Activated CD4-positive, alpha-beta T cell treated with anti-CD3 and anti-CD28 coated beads for 1 hour (primary cell): ENCODE measurements at places on chromosomes 6 and 20.

- no peak for DNase-seq
These were observed 53.3 kb downstream of the ISM1 start for GRCh38 chr20:13274275-13274861.

DNA sequence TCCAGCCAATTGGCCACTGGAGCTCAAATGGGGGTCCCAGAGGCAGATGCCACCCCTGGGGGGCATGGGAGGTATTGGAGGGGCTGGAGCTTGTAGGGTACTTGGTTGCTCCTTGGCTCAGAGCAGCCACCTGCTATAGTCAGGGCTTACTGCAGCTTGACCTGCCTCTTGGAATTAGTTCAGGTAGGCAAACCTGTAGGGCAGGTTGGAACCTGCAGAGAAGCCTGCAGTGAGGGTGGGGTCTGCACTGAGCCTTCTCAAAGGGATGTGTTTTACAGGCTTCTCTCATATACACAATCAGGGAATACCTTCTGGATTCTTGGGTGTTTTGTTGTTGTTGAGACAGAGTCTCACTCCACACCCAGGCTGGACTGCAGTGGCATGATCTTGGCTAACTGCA lies 94.2 kb upstream of the MYL9 start:
- DNase-seq = no peak

DNA sequence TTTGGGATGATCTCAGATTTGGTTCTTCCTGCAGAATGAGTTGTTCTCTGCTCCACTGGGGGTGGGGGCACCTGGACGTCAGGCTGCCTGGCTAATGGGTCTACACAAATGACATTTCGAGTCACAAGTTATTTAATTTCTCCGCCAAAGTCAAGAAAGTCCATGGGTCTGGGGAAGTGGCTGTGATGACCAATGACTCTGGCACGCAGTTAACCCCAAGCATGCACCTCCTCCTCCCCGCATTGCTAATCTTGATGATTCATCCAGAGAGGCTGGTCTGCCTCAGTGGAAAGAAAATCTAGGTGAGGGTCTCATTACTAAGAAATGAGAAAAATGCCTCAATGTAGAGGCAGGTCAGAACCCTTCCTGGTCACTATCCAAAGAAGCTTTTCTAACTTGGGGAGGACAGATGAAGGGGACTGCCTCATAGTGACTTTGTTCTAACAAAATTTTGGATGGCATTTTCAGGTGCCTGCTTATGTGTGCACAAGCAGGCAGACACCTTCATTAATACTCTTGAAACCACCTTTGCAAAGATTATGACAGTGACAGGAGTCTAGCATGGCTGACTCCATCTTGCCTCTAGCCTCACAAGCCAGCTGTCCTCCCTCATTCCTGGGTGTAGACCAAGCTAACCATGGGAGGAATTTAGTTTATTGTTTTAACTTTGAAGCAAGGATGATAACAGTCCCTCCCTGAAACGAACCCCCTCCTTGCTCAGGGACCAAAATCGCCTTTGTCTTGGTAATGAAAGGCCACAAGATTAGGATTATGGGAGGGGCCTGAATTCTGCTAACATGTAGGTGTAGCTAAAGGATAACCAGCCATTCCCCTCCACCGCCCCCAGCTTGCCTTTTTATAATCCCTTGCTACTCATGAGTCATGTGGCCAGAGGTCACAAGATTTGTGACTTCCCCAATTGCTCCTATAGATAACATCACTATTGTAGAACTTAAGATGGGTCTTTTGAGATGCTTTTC lies 98.6 kb upstream of the MRPS10 start:
- no peak for DNase-seq

GRCh38 chr20:1946762-1947534 lies 46.9 kb downstream of the PDYN start:
- no peak for DNase-seq

GRCh38 chr6:39686976-39687375 lies 38.2 kb downstream of the KIF6 start:
- no peak for DNase-seq

DNA sequence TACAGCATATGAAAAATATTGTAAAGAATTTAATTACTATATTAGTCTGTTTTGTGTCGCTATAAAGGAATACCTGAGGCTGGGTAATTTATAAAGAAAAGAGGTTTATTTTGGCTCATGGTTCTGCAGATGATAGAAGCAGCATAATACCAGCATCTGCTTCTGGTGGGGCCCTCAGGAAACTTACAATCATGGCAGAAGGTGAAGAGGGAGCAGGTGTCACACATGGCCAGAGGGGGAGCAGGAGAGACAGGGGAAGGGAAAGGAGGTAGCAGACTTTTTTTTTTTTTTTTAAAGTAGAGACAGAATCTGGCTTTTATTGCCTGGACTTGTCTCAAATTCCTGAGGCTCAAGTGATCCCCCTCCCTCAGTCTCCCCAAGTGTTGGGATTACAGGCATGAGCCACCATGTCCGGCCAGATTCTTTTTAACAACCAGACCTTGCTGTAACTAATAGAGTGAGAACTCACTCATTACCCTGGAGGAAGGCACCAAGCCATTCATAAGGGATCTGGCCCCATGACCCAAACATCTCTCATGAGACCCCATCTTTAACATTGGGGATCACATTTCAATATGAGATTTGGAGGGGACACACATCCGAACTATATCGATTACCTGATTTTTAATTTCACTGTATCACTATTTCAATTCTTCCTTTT lies 64.6 kb downstream of the MAN1A1 start:
- no peak for DNase-seq

DNA sequence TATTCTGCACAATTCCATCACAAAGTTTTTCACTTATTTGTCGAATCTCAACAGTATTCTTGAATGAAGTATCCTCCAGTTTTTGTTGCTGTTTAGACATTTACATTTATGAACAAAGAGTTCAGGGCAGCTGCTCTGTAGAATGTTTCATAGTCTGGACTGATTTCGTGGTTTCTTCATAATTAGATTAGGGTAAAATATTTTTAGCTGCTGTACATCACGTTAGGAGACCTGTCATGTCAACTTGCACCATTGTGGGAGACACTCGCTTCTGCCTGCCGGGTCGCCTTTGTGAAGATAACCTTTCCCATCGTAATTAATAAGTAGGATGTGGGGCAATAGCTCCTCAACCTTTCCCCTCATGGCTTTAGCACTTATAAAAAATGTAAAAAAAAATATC lies 27.5 kb upstream of the RPS6KA2 start:
- no peak for DNase-seq

DNA sequence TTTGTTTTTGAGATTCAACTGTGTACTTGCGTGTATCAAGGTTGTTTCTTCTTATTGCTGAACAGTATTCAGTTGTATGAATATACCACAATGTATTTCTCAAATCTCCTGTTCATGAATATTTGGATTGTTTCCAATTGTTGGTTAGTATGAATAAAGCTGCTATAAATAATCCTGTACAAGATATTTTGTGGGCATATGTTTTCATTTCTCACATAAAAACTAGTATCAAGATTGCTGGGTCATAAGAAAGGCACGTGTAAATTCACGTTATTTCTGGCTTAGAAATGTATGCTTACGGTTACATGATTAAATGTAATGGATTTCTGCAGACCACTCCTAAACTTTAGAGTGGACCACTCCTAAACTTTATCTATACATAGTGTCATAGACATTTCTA lies 96.6 kb downstream of the BTBD3 start:
- no peak for DNase-seq

DNA sequence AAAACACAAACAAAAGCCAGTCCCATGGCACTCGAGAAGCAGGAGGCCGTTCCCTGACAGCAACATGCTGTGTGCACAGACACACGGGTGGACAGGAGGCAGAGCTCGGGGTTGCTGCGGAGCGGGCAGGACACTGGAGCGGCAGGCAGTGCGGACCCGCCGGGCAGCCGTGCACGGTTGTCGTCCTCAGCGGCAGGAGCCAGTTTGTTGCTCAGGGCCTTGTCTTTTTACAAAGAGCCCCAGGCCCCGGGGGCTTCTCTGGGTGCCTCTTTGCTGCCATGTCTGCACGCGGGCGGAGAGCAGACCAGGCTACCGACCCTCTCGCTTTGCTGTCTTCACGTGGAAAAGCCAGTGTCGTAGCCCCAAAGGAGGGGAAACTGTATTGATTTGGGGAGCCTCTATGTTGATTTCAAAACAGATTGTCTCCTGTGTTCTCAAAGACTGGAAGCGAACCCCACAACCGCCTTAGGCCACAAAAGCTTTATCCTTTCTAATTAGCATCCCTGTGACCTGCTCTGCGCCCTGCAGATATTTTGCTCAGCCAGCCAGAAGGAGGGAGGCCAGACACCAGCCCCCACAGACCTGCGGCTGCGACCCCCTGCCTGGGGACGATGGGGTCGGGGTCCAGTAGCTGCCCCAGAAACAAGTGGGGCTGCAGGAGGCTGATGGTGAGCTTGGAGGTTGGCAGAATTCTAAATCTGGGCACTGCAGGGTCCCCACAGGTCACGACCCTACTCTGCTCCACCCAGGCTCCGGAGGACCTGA lies 50.2 kb downstream of the ERMARD start:
- DNase-seq = no peak

- no peak for DNase-seq
These were observed 72.7 kb upstream of the ISM1 start for GRCh38 chr20:13148402-13148801.

DNA sequence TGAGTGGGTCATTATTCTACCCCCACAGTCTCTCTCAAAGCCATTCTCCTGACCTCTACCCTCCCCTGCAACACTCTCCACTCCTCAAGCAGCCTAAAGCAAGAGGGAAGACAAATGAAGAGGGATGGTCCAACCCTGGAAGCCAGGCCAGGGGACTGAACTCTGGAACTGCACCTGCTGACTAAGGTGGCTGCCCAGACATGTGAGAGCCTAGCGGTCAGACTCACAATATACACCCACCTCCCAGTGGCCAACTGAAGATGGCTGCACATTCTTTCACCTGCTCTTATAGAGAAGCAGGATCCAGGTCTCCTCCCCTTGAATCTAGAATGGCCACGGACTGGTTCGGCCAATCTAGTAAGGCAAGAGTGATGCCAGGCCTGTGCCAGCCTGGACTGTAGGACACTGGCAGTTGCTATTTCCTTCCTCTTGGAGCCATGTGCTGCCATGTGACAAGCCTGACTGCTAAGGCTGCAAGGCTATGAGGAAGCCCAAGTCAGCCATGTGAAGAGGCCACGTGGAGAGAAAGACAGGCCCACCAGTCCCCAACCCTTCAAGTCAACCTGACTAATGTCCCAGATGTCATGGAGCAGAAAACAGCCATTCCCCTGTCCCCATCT lies 31.8 kb downstream of the ACSS1 start:
- no peak for DNase-seq

- no peak for DNase-seq
These were observed 14.4 kb downstream of the MYB start for GRCh38 chr6:135195522-135195921.

DNA sequence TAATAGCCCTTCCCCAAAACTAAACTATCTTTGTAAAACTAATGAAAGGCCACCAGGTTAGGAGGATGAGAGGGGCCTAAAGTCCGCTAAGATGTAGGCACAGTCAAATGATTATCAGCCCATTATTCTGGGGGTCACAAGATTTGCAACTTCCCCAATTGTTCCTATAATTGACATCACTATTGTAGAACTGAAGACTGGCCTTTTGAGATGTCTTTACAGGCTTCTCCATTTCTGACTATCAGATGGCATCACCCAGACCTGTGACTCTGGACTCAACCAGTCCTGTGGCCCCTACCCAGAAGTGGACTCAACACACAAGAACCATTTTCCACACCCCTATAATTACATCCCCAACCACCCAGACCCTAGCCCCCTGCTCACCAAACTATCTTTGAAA lies 61.5 kb upstream of the MAP7 start:
- no peak for DNase-seq

DNA sequence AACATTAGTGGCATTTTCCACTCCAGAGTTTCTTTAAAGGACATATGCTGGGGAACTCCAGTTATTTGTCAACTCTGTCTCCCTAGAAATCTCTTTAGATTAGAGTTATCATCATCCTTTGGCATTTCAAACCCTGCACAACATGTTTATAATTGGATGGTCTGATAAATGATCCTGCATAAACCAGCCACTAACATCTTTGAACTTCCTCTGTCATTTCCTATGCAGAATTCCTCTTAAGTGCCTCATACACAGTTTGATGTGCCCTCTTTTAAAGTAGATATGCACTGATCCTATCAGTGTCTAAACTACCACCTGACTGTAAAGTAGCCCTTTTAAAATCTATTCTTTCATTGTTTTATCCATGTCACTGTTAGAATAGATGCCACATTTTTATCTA lies 306.3 kb upstream of the IRAK1BP1 start:
- DNase-seq = no peak

- no peak for DNase-seq
These were observed 461.3 kb downstream of the GJA1 start for GRCh38 chr6:121896771-121897170.

- DNase-seq = no peak
These were observed 46.0 kb downstream of the VSTM2L start for GRCh38 chr20:37948956-37949355.

GRCh38 chr6:70398783-70399728 lies 14.3 kb upstream of the FAM135A start:
- no peak for DNase-seq
